ENCODE measurements at places on chromosomes 3 and 15.

GRCh38 chr15:80841541-80841940 is 62.4 kb downstream of the CEMIP start:
- DNase-seq, result no peak

GRCh38 chr15:27401471-27401870 is 430.5 kb downstream of the GABRG3 start:
- DNase-seq, result no peak

- DNase-seq, result no peak
Measured at GRCh38 chr3:550471-550870, 353.9 kb downstream of the CHL1 start.

DNA sequence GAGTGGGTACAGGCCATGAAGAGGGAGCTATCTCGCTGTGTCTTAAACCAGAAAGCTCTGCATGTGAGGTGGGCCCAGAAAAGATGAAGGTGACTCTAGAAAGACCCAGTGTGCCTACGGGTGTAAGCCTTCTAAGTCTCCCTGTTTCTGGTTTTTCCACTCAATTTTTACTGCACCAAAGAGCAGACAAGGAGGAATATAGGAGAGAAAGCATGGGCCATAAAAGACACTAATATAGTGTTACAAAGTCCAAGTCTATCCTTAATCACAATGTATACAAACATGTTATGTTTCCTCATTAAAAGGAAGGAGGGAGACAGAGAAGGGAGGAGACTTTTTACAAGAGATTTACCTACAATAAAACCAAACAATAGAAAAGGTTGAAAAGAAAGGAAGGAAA is 24.1 kb upstream of the ZKSCAN7 start:
- no peak for DNase-seq

DNA sequence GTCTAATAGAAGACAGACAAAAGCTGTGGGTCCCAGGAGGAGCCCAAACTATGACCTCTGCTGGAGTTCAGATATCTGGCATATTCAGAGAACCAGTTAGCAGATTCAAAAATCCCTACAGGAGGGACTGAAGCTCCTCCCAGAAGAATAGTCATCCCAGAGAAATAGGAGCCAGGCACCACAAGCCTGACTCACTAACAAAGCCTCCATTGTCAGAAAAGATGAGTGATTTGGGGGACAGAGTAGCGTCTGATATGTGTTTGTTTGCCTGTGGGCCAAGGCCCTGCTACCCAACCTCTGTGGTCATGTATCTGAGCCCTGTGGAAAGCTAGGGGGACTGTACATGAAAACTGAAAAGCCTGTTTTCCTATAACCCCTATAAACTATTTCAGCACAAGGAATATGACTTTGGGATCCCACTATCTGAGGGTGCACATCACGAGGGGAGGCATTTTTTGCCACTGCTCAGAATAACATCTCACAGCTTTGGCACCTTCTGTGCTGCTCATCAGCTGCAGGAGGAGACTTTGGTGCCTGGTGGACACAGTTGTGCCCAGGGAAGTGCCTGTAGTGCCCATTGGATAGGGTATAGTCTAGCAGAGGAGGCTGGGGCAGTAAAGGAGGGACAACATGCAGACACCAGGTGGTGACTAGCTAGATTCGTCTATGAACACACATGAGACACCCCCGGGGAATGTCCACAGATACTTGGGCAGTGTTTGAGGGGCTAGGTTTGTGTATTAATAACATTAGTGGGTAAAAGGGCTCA is 9.7 kb upstream of the LARP6 start:
- DNase-seq, result peak; percentile 88

GRCh38 chr15:98232761-98233160 is 272.3 kb downstream of the ARRDC4 start:
- no peak for DNase-seq

- DNase-seq, result no peak
Measured at GRCh38 chr3:180543877-180544276, 58.1 kb upstream of the TTC14 start.

DNA sequence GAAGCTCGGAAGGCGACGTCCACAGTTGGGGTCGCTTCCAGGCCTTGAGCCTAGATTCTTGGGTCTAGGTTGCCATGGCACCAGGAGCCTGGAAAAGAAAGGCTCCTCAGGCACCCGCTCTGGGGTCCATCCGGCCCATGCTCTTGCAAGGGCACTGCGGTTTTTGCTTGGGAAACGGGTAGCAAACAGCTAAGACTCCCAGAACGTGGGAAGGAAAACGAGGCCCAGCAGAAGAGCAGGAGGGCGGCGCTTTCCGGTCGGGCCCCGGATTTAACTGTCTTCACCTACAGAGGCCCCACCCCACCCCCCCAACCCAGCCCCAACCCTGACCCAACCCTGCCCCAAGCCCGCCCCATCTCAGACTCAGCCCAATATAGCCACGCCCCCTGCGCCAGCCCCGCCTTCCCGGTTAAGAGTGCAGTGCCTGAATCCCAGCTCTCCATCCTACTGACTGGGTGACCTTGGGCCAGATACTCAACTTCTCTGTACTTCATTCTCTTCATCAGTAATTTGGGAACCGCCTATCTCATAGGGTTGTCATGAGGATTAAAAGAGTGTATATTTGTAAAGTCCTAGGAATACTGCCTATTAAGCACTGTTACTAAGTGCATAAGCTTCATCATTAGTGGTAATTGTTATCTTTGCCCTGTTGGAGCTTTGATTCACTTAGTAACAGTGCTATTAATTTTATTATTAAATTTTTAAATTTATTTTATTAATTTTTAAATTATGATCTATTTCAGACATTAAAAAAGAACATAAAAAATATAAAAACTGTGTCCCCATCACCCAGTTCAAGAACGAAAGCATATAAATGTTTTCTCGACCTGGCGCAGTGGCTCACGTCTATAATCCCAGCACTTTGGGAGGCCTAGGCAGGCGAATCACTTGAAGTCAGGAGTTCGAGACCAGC is 28.4 kb upstream of the SMAD6 start:
- DNase-seq, result no peak

- peak; percentile 76 for DNase-seq
Measured at GRCh38 chr3:14261229-14261628, 82.6 kb downstream of the LSM3 start.

DNA sequence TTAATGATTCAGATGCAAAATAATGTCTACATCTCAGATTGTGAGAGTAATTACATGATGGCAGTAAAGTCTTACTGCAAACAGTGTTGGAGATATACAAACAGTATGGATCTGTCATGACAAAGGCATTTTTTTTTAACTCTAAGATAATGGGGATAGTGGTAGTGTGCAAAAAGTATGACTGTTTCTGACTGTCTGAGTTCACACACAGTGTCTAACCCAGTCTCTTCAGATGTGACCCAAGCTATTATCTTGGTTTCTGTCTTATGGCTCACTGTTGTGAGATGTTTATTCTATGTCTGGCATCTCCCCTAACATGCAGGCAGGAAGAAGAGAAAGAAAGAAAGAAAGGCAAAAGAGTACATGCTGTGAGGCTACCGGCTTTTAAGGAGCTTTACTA is 17.0 kb downstream of the RPL39L start:
- no peak for DNase-seq

All from kidney tubule cell (primary cell).